NCI-H2081 treated with DMSO at 0.1 percent for 48 hours (cell line): ENCODE measurements at places on chromosomes 6 and 20.

- DNase-seq: no peak
These were observed 38.7 kb downstream of the MAP3K5 start for GRCh38 chr6:136753624-136754023.

DNA sequence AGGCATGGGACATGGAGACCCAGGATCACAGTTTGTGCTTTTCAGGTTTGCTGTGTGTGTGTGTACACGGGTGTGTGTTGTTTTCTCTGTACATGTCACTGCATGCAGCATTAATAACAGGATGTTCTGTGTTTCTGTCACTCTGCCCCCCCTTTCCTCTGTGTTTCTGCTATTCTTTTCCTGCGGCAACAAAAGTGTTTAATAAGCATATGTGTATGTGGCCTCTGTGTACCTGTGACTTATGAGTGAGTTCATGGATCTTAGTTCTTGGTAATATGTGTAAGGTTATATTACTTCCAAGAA, 9.8 kb downstream of the SYNGAP1 start:
- DNase-seq: no peak

- DNase-seq: no peak
These were observed 14.1 kb upstream of the OSER1 start for GRCh38 chr20:44224637-44225036.

- DNase-seq: no peak
These were observed 21.2 kb upstream of the DACT2 start for GRCh38 chr6:168340819-168341218.

GRCh38 chr6:154649721-154650120, 83.5 kb upstream of the SCAF8 start:
- DNase-seq: no peak

DNA sequence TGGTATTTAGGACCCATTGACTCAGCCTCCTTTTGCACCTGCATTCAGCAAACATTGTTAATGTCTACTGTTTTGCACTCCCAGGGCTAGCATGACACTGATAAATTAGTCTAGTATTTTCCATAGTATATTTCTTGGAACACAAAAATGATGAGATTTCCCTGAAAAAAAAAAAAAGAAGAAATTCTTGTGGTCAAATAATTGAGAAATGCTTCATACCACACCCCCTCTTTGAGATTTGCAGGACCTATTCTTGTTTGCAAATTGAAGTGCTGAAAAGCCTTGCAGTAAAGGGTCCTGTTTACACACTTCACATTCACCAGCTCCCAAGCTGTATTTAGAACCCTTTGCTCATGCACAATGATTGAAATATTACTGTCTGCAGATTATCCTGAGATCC, 36.3 kb upstream of the CLIC5 start:
- DNase-seq: peak; percentile 15

DNA sequence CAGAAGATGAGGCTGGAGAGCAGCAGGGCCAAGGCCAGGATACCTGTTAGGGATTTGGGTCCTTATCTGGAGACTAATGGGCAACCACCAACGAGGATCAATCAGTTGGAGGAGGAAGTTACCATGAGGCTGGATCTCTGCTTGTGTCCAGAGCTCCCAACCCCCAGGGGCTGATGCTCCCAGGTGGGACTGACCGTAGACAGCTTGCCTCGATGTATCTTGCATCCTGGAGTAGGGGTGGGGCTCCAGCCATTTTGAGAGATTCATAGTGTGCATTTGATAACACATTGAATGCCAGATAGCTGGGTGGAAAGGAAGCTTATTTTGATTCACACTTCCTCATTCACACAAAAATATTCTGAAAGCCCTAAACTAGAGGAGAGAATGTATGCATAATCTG, 4.6 kb upstream of the RFPL4B start:
- DNase-seq: no peak

DNA sequence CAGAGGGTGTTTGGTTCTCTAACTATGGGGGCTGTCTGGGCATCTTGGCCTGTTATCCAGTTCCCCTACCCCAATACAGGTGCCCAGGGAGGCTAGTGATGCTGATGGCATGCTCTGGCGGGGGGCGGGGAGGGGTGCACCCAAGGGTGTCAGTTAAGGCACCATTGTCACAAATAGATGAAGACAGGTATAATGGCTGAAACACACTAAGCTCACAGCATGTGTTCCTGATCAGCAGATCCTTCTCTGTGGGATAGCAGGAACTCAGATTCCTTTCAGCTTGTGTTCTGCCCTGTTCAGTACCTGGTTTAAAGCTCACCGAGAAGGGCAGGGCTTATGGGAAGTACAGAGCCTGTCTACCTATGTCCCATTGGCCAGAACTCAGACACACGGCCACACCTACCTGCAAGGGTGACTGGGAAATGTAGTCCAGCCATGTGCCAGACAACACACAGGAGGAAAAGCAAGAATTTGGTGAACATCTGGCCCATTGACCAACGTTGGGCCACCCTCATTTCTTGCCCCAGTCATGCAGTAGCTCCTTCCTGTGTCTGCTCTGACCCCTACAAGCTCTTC, 3.4 kb upstream of the RSPO4 start:
- DNase-seq: no peak

- DNase-seq: no peak
These were observed 758.9 kb upstream of the MMS22L start for GRCh38 chr6:98041921-98042320.

- no peak for DNase-seq
These were observed 341.6 kb downstream of the PRKN start for GRCh38 chr6:162385980-162386379.

GRCh38 chr6:169406034-169406433, 152.4 kb upstream of the THBS2 start:
- DNase-seq: no peak

GRCh38 chr6:32623693-32624092, 13.5 kb upstream of the HLA-DQA1 start:
- no peak for DNase-seq

DNA sequence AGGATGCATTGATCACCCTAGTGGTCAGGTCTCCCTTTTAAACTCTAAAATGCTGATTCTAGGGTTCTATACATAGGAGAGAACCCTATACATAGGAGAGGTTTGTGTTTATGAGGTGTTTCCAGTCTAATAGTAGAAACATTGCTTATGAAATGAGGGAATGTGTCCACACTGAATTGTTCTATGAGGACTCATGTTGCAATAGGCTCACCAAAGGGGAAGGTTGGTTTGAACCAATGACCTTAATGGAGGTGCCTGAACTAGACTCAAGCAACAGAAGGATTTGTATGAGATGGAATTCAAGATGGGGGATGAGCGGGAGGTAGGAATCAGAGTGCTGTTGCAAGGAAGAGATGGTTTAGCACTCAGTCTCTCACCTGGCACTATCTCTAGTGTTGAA, 33.5 kb upstream of the UBR2 start:
- DNase-seq: no peak

- DNase-seq: no peak
These were observed 293.4 kb downstream of the TFAP2C start for GRCh38 chr20:56922497-56922896.

DNA sequence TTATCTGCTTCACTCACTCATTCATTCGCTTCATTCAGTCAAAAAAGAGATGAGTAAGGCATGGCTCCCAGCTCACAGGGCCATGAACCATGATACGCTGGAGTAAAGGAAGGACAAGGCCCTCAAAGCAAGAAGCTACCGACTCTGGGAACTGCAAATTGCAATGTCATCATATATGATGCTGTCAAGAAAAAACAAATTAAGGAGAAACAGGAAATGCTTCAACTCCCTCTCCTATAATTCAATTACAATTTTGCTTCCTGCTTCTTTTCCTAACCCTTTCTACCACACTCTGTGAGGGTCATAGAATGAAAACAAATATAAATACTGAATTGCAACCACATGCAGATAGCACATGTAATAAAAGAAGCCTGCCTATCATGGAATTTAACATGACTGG, 725.7 kb upstream of the FLRT3 start:
- no peak for DNase-seq

- DNase-seq: no peak
These were observed 4.6 kb downstream of the MDC1 start for GRCh38 chr6:30712441-30712945.
